T-helper 2 cell (primary cell): ENCODE measurements at places on chromosomes 3 and 15.

DNA sequence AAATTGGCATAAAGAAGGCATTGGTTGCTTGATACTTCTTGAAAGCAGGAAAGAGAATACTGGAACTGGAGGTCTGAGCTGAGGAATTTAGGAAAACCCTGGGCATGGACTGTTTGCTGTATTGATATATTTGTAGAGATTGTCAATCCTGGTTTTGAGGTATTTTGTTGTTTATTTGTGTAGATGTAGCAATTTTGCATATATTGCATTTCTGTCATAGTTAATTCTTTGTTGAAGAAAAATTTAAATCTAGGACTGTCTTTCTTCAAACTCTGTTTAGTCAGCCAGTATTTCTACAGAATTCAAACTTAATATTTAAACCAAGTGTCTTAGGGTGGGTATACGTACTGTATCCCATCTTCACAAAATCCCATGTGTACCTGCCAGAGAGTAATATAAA lies 9.5 kb downstream of the STT3B start:
- DNase-seq: no peak

GRCh38 chr3:164230385-164231094 lies 847.8 kb downstream of the SI start:
- no peak for DNase-seq

- no peak for DNase-seq
Observed at GRCh38 chr3:128232376-128233178, 79.3 kb downstream of the EEFSEC start.

DNA sequence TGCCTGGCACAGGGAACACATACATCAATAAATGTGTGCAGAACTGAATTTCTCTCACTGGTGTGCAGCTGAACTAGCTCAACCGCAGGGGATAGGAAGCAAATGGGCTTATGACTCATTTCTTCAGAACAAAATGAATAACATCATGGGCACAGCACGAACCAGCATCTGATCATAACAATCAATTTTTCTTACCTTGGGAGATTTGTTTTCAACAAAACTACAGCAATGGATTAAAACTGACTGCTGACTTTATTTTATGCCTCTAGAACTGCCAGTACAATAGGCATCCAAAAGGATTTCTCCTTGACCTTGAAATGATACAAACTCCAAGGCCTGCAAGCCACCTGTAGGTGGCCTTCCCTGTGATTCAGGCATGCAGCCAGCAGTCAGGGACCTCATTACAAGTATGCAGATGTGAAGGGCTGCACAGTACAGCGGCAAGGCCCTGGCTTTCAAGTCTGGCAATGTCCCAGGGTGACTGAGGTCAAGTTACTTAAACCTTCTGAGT lies 26.1 kb downstream of the TAMM41 start:
- no peak for DNase-seq

- DNase-seq: no peak
Observed at GRCh38 chr3:9897408-9898372, 5.0 kb upstream of the IL17RE start.

- peak; percentile 59 for DNase-seq
Observed at GRCh38 chr15:72117486-72118016, 399 bp downstream of the MYO9A start.

DNA sequence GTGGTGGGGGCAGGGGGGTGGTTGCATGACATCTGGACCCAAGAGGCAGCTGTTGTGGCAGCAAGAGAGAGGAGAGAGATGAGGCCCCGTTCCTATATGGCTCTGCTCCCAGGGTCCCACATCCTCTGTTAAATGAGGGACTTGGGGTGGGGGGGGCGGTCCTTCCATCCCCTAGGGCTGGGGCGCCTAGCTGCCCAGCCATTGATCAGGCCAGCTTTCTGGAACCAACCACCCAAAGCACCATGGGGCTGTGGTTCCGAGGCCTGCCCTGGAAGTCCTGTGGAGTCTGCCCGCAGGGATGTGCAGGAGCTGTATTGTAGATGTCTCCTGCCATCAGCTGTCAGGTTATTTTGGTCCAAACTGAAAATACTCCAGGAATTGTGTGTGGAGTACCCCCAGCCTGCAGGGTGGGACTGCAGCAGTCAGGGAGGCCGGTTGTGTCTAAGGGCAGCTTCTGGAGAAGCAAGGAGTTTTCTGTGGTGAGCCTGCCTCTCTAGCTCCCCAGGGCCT lies 5.2 kb downstream of the FURIN start:
- no peak for DNase-seq

DNA sequence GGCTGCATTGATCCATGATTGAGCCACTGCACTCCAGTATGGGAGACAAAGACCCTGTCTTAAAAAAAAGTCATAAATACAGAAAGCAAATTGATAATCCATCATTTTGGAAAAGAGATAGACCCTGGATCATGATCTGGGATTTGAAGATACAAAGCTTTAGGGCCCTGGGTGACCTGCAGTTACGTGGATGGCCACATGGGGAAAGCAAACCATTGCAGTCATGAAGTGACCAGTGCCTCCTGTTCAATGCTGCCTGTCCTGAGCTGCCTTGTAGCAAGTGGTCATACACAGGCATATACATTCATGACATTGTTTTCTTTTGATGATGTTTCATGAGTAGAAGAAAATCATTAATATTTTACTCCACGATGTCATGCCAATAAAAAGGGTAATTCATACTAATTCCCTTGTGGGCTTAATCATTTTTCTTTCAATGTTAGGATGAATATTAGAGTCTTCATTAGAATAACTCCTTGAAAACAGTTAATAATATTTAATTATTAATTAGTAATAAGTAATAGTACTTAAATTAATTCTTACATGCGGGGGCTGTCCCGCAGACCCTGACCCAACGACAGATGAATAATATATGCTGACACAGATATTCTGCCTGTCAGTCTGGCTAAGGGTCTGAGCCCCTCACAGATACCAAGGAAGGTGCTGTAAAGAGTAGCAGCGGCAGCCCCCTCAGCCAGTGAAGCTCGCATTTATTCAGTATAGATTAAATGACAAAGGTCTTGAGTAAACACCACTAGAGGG lies 109.0 kb upstream of the UNC13C start:
- DNase-seq: no peak

DNA sequence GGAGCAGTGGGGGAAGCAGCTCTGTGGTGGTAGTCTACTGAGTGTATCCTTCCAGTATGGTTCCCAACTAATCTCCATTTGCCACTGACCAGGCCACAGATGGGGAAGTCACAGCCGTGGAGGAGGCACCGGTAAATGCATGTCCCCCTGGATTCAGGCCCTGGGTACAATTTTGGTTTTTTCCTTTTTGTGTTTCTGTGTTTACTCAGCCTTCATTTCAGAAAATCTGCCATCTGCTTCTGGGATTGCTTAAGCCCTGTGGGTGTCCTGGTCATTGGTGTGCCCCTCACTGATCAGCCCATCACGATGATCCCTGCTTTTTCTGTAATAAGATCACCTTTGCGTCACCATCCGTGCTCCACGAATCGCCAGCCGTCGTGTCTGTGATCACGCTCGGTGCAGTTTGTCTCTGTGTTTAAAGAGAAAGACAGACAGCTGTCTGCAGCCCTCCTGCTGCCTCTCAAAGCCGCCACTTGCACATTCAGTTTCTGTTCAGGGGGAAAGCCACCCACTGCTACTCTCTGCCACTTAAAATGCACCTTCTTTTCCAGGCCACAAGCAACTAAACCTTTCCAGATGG lies 68.9 kb downstream of the DNASE1L3 start:
- no peak for DNase-seq

- DNase-seq: no peak
Observed at GRCh38 chr3:28053759-28054158, 187.7 kb upstream of the CMC1 start.

GRCh38 chr3:17232442-17232841 lies 347.7 kb downstream of the PLCL2 start:
- DNase-seq: no peak

DNA sequence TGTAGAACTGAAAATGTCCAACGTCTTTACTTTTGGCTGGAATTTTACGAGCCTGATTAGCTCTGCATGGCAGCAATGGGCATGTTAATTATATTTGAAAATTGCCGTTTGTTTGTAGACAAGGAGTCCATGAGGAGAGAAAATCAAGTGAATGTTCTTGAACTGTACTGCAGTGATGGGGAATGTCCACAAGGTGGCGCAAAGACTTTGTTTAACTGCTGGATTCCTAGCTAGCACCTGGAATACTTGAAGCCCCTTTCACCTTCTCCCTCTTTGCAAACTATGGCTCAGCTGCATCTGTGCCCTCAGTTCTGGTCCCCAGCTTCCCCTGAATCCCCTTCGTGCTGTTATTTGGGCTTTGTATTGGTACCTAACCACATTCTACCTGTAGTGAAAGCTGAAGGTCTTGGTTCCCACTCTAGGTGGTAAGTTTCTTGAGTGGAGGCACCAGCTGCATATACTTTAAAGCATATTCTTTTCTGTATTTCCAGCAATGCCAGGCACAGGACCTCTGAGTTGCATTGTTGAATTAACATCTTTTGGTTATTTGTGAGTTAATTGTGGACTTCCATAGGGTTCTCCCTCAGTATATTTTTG lies 25.3 kb downstream of the EXOG start:
- DNase-seq: peak; percentile 64

DNA sequence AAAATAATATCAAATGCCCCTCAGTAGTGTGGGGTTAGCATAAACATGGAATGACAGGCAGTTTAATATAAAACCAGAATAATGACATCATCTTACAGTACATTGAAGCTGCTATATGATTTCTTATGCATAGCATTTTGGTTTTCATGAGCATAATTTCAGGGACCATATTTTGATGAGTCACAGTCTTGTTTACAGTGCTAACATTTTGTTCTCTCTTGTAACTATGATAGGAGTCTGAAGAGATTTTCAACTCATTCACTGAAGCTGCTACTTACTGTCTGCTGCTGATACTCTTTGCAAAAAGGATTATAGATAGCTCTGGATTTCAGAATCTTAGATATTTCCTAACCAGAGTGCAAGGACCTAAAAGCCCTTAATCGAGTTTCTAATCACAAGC lies 92.6 kb upstream of the CCDC54 start:
- no peak for DNase-seq

GRCh38 chr15:90029024-90029423 lies 27.9 kb downstream of the ZNF710 start:
- no peak for DNase-seq

DNA sequence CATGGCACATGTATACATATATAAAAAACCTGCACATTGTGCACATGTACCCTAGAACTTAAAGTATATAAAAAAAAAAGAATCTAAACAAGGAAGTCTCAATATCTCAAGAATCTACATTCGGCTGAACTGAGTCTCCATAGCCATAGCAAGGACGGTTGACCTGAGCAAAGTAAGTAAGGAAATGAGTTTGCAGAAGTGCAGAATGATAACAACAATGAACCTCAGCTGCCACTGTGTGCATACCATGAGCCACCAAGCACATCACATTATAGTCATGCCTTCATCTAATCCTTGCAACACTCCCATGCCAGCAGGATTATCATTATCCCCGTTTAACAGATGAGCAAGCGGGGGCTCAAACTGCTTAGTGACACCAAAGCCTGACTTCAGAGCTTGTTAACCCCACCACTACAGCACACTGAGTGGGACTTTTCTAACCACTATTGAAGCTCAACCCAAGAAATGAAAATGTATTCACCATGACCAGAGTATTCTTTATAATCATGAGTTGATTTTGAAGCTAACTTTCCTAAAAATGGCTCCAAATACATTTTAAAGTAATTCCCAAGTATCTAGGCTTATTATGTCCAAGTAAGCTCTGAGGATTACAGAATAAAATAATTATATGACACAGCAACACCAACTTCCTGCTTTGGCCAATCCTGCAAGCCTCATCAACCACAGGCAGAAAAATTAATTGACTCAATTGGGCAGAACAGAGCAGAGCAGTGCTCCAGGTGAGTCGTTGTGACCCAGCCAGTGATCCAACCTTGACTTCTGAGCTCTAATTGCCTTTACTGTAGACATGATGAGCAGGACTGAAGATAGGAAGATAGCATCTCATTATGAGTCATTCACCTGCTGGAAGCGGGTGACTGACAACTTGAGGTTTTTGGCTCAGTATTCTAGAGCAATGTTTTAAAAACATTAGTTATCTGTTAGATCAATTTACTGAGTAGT lies 47.3 kb upstream of the IL12A start:
- DNase-seq: peak; percentile 95

- no peak for DNase-seq
Observed at GRCh38 chr3:186787642-186788481, 4.5 kb downstream of the EIF4A2 start.

DNA sequence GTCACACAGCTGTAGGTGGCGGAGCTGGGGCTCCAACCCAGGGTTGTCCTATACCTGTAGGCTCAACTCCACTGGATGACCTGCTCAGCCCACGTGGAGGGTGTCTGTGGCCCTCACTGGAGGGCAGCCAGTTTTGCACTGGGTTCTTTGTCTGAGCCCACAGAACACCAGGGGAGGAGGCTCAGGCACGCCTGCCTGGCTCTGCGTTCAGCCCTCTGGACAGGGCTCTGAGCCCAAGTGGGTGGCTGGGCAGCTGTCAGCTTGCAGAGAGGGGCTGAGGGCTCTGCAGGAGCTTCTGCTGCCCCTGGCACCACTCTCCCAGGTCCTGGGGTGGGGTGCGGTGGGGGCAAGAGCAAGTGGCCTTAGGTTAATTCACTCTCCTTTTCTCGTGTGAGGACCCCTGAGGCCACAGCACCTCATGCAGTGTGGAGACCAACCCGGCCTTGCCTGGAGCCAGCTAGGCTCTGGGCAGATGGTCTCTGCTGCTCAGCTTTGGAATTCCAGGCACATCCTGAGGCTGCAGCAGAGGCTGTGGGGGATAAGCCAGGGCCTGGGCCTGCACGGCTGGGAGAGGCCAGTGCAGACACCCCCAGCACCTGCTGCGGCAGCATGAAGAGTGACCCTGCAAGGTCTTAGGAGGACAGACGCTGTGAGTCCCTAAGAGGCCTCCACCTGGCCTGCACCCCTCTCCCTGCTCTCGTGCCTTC lies 23.5 kb downstream of the DUSP7 start:
- no peak for DNase-seq

- no peak for DNase-seq
Observed at GRCh38 chr3:126146034-126146433, 34.4 kb downstream of the ALDH1L1 start.

DNA sequence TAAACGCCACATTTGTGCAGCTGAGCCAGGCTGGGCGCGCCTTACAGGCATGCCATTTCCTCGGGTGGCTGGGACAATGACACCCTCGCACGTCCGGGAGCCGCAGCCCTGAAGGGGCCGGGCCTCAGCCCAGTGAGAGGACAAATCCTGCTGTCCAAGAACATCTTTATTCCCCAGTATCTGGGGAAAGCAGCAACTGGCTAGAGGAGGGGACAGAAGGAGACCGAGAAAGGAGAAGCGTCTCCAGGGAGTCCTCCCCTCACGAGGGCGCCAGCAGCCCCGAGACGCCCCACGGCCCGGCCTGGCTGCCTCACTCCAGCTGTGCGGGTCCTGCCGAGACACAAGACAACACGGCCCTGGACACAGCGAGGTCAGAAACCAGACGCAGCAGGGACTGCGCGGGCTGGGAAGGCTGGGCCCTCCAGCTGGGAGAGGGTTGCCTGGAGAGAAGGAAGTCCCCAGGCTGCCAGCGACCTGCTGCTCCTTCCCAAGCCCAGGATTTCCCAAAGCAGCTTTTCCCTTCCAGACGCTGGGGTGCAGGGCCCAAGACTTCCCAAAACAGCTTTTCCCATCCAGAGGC lies 130.2 kb downstream of the CHSY1 start:
- no peak for DNase-seq
